Immature natural killer cell (primary cell): ENCODE measurements at places on chromosomes 3 and 15. TPM values are rescaled to one million over a fixed set of nuclear protein-coding genes. Genes with fewer than 3 reads are reported as not detected.
A peak's percentile ranks its signal among the peaks of the same experiment; 100 is the strongest.

- peak; percentile 61 for DNase-seq
These were observed 3.9 kb upstream of the MUSTN1 start for GRCh38 chr3:52838561-52839267.

DNAH12 gene
- not detected for polyA plus RNA-seq

DNA sequence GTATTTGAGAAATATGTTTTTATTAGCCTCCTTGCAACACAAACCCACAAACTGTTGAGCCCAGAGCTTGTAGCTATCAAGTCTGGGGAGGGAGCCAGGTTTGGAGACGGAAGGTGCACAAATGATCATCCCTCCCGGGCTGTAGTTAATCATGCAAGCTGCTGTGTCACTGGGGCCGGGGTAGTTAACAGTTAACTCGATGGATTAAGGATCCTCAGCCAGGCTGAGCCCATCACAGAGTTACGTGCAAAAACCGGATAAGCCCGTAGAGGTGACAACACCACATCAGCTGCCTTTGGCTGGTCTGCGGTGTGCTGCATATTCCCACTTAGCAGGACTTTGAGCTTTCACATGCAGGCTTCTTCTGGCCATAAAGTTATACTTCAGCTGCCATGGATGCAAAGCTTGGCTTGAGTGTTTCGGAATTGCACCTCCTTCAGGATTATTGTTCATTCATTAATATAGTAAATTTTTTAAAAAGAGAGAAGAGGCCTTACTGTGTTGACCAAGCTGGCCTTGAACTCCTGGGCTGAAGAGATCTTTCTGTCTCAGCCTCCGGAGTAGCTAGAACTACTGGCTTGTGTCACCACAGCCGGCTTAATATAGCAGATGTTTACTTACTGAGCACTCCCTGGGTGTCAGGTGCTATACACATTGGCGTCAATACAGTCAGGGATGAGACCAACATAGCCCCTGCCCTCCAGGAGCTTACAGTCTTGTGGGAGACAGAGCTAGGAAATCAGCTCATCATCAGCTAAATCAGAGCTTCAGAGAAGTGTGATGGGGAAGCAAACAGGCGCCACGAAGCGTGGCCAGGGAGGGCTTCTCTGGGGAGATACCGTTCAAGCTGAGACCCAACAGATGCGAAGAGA is 226.8 kb upstream of the BHLHE40 start:
- DNase-seq, result peak; percentile 58

DNA sequence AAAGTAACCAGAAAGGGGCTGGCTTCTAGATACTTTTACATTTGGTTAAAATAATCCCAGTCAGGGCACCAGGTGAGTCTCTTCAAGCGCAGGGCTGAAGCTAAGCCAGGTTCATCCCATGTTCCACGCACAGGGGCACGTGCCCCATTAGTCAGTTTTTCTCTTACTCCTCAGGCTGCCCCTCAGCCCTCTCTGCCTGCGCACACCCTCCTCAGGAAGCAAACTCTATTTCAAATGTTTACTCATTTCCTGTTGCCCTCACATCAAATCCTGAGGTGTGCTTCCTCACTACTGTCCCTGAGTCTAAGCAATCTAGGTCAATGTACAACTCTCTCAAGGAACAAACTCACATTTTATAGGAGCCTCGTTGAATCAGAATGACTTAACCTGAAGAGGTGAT is 48.5 kb downstream of the THBS1 start:
- DNase-seq, result peak; percentile 80

GRCh38 chr3:196654735-196655090 is 15.2 kb downstream of the NRROS start:
- DNase-seq, result no peak

DNA sequence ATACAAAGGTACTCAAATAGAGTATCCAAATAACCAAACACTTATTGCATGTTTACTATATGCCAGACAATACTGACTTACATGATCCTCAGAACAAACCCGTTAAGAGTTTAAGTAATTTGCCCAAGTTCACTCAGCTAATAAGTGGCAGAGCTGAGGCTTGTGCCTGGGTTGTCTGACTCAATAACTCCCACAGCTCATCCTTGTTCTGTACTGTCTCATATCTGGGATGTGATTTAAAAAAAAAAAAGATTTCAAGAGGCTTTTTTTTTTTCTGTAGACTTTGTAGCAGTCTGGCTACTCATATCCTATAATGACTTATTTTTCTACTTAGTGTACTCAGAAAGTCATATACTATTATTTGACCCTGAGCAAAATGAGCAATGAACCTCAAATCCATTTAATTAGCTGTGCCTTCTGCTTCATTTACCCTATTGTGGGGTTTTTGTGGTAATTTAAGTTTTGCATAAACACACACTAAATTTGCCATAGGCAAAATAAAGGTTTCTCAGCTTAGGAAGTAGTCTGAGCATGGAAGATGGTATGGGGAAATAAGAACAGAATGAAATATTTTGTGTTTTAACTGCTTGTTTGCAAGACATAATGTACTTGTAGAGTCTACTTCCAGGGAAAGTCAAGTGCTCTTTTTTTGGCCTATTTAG is 3.1 kb downstream of the NSUN3 start:
- DNase-seq, result no peak

GRCh38 chr3:52930748-52931147 is 33.4 kb upstream of the STIMATE start:
- no peak for DNase-seq

DNA sequence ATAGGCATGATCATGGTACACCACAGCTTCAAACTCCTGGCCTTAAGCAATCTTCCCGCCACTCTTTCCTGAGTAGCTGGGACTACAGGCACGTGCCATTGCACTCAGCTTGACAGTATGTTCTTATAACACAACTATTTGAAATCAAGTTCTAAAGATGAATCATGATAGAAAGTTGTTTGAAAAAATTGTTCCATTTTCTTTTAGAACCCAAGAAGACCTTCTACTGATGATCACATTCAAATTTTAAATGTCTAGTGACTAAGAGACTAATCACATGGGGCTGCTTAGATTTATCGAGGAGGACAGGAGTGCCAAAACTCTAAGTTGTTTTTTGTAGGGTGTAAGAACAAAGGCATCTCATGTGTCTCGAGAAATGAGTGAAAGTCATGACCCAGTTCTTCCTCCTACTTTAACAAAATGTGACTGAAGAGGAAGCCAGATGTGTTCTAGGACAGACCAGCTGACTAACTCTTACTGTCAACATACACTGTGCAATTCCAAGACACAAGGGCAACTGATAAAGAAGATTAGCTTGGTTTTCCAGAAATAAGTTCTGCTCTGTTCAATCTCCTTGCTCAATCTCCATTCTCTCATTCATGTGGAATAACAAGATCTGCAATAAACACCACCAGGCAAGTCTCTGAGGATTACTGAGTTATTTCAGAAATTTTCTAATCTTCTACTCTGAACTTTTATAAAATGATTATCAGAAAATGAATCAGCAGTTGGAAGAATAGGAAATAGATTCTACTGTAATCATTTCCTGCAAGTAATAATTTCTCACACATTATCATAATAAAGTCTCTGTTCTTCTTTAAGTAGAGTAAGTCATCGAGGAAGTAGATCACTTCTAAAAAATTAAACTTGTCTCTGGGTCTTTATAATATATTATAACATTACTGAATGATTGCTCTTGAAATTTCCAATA is 122.6 kb upstream of the CCNL1 start:
- no peak for DNase-seq

- no peak for DNase-seq
These were observed 2.6 kb downstream of the GP5 start for GRCh38 chr3:194396539-194396858.

SEC61A1 gene
- 195 TPM for polyA plus RNA-seq

GRCh38 chr3:188712991-188713390 is 458.8 kb upstream of the TPRG1 start:
- no peak for DNase-seq

POLQ gene
- polyA plus RNA-seq, result 0.84 TPM

CYP11A1 gene
- polyA plus RNA-seq, result not detected

CACNA1D gene
- polyA plus RNA-seq, result not detected

GRCh38 chr3:135215516-135215915 is 420.5 kb downstream of the EPHB1 start:
- no peak for DNase-seq

GRCh38 chr3:4508048-4508981 is 15.2 kb downstream of the ITPR1 start:
- DNase-seq, result no peak

DNA sequence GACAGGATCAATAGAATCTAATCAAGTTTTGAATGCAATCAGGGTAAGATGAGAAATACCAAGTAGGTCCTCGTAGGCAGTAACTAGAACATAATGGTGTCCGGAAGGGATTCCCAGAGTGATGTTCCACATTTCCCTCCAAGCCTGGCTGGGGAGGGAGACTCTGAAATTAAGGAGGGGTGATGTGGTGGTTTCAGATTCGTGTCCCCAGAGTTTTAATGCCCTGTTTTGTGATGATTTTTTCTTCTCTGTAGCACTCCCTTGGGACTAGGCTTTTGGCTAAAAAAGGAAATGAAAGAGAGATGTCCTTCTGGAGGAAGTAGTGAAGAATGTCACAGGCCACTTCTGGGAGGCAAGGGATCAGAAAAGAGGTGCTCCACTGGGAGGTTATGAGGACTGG is 108.3 kb upstream of the CACNA2D3 start:
- DNase-seq, result no peak

DNA sequence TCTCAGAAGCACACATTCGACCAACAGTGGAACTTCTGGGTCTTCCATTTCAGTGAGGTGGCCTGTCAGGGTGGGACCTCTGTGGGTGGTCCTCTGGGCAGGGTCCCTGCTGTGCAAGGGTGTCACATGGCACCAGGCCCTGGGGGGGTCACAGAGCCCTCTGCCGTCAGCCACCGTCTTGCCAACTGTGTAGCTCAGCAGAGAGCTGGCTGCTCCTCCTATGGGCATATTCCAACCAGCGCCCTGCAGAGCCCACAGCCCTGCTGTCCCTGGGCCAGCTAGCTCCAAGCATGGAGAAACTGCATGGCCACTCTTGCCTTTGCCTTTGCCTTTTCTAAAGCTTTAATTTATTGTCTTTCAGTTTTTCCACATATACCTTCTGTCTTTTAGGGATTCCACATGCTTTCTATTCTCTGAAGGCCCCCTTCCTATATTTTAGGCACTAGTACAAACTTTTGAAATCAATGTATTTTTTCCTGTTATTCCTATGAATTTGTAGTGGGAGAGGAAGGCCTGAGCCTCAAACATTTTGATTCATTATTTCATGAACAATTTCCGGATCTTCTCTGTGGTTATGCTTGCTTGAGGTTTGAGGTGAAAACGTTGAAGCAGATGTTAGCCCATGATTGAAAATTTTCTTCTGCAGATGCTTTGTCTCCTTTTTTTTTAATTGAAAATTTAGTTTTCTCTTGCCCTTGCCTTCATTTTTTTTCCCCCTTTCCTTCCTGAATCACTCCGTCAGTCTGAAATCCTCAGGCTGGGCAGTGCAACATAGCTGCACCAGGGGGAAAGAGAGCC is 11.7 kb downstream of the IQCF1 start:
- DNase-seq, result no peak

GRCh38 chr15:88440021-88440420 is 27.2 kb downstream of the MRPL46 start:
- no peak for DNase-seq

MYL3 gene
- not detected for polyA plus RNA-seq

GRCh38 chr3:176068750-176069149 is 1128.5 kb downstream of the TBL1XR1 start:
- no peak for DNase-seq

CYP1A1 gene
- not detected for polyA plus RNA-seq

GRCh38 chr3:53805463-53806159 is 40.6 kb downstream of the CHDH start:
- DNase-seq, result no peak

DNA sequence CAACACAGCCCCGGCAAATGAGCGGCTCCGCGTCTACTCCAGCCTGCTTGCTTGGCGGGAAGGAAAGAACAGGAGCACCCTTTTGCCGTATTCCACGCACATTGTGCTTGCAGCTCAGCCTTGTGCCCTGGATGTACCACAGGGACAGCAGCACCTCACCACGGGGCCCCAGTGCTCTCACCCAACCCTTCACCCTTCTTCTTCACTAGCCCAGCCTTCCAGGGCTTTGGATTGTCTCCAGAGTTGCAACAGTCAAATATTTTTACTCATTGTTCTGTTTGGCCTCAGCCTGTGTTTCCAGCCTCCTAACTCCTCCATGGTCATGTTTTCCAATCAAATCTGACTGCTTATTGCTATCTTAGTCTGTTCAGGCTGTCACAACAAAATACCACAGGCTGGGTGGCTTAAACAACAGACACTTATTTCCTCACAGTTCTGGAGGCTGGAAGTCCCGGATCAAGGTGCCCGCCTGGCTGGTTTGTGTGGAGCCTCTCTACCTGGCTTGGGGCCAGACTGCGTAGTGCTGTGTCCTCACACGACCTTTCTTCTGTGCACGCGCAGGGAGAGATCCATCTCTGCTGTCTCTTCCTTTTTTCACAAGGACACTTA is 79.2 kb upstream of the ABHD17C start:
- DNase-seq, result no peak

GRCh38 chr15:75727851-75728715 is 15.4 kb upstream of the CSPG4 start:
- DNase-seq, result peak; percentile 60

DNA sequence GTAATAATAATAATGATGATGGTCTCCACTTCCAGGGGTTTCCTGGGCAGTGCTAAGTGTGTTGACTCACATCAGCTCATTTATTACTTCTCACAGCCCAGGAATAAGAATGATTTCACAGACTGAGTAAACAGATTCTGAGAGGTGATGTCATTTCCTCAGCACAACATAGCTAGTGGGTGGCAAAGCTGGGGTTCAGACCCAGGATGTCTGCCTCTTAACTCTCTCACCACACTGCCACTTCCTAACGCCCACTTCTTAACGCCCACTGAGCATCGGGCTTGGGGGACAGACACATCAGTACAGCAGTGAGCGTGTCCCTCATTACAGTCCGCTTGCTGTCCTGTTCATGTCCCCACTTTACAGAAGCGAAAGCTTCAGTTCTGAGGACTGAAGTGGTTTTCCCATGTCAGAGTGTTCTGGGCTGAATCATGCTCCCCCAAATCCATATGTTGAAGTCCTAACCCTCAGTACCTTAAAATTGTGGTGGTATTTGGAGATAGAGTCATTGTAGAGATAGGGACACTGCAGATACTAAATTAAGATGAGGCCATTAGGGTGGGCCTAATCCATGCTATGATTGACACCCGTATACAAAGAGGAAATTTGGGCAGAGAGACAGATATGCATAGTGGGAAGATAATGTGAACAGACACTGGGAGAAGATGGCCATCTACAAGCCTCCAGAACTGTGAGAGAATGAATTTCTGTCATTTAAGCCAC is 68.0 kb downstream of the ATP2B2 start:
- peak; percentile 72 for DNase-seq

DNA sequence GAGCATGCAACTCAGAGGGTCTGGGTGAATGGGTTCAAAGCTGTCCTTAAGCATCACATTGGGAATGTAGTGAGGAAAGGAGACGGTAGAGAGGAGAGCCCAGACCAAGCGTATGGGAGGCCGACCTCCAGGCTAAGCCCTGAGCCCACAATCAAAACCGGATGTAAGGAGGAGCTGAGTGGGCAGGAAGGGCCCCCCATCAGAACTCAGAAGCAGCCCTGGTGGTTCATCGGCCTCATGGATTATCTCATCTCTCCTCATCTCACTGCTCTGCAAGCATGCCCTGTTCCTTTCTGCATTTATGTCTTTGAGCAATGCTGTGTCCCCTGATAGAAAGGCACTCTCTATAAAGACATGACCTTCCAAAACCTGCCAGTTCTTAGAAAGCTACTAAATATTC is 6.2 kb downstream of the HDC start:
- DNase-seq, result no peak

- no peak for DNase-seq
These were observed 24.2 kb upstream of the HACD2 start for GRCh38 chr3:123609063-123609462.

ARL14 gene
- polyA plus RNA-seq, result not detected
